Type B pancreatic cell (in vitro differentiated cells): ENCODE measurements at places on chromosomes 13 and 19.

- no peak for DNase-seq
Observed at GRCh38 chr19:41456342-41456918, 13.5 kb downstream of the ERICH4 start.

GRCh38 chr19:58097781-58098681, at the start of gene ZSCAN18:
Gene ZSCAN18, minus strand, starts transcription at chr19:58098231. Its CDS starts 7,964 bp downstream, at chr19:58090267.
- peak; percentile 99 for DNase-seq

- no peak for DNase-seq
Observed at GRCh38 chr19:3152419-3152780, 16.6 kb downstream of the GNA15 start.

DNA sequence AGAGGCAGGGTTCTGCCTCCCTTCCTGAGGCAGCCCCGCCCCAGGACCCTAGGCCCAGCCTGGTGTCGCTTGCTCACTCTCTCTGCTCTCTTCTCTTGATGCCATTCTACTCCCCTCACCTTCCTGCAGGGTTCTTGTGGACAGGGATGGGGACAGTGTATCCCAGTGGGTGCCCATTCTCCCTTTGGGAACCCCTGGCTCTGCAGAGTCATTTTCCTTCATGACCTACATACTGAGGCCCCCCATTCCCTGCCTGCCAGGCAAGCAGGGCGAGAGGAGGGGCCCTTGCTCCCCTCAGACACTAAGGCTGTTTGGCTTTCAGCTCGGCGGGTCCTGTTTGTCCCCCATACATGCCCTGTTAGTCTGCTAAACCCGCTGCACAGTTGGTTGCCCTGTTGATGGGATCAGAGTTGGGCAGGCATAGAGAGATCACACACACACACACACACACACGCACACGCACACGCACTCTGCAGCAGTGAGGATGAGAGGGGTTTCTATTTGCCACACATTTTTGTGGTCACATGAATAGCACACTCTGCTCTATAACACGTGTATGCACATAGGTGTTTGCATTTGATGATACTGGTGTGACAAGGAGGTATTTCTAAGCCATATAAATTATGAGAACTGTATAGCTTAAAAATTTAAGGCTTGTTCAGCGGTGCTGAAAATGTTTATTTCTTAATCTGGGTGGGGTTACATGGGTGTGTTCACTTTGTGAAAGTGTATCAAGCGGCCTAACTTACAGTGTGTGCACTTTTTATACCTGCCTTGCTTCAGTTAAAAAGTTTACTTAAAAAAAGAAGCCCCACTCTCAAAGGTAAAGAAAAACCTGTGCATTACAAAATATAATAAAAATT, 20.3 kb downstream of the NFIX start:
- DNase-seq = no peak
